ENCODE measurements at places on chromosomes 6 and 20.
A peak's percentile ranks its signal among the peaks of the same experiment; 100 is the strongest.

GRCh38 chr6:139003751-139004150 is 15.7 kb upstream of the REPS1 start:
- no peak for DNase-seq

- DNase-seq = no peak
Measured at GRCh38 chr6:142551274-142551811, 249.5 kb downstream of the ADGRG6 start.

DNA sequence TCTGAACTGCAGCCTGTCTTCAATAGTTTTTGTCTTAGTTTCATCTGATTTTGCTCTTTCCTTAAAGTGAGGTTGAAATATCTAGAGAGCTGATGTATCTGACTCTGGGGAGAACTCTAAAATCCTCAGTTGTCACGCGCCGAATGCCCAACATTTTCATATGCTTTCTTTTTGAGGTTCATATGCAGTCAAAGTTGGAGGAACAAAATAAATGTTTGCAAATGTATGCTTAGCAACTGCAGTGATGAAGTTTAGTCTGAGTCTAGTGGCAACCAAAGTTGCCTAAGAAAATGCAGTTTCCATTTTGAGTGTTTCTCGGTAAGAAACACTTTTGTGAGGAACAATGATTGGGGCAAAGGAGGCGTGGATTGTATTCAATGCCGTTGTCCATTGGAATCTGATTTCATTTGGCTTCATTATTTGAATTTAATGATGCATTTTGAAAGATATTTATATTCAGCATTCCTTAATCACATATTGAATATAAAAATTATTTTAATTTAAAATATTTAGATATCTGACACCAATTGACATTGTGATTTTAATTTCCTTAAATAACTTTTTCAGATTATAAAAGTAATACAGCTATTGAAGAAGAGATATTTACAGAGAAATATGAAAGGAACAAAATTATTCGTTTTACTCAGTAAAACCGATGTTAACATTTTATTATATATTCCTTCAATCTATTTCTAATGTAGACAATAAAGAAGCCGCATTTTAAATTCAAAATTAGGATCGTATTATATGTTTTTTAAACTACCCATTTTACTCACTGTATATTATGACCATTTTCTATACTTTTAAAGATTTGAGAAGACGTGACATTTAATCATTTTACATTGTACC is 122.0 kb downstream of the PLEKHG1 start:
- peak; percentile 74 for DNase-seq

GRCh38 chr6:144586986-144587385 is 301.9 kb downstream of the UTRN start:
- no peak for DNase-seq

DNA sequence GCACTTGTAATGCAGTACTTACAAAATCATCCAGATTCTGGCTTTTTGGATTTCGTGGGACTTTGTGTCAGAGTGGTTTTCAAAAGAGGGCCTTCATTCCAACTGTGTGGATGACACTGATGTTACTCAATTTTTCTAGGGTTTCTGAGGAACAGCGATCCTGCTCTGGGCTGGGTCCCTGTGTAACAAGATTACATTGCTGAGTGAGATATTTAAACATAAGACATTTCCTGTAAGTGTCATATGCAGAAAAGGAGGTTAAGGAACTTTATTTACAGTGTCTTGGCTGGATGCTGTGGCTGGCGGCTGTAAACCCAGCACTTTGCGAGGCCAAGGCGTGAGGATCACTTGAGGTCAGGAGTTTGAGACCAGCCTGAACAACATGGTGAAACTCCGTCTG is 6.7 kb downstream of the ZFAND3 start:
- DNase-seq = no peak
